Thymus (tissue), 14 donors: ENCODE measurements at places on chromosomes 16 and 17.

DNA sequence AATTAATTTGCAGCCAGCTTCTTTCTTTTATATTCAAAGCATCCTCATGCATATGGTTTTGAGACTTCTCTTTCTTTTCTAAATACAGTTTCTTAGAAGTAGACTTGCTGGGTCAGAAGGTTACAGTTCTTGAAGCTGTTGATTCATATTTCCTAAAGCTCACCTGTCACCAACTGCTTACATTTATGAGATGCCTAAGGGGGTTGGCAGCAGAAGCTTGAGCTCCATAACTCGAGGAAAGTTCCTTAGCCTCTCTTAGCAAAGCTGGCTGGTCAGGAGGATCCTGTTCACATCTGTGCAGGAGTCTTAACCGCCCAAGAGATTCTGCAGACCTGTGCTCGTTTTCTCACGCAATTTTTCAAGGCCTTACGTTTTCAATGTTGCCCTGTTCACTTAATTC lies 218.8 kb downstream of the SNX29 start:
- no peaks in the 10 kb centered on the region for H3K36me3 ChIP-seq
- no peak overlapping the region for H3K4me3 ChIP-seq
- H3K4me1 ChIP-seq: peaks cover 2% of the 10 kb centered on the region
- H3K27ac ChIP-seq: no peak overlapping the region

DNA sequence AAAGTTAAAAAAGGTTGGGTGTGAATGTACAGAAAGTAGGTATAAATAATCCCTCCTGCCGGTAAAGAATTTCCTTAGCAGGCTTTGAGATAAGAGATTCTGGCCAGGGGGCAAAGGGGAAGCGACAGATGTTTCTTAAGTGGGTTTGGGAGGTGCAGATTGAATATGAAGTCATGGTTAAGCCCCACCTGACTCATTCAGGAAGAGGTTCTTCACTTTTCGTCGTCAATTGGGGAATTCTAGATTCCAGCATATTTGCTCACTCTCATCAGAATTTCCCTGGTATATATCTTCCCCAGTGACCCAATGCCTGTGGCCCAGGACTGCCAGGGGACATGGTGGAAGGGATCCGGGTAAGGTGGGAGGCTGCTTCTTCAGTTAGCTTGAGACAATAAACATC lies 127.8 kb downstream of the CPPED1 start:
- no peak for DNase-seq
- H3K4me1 ChIP-seq: peaks cover 5% of the 10 kb centered on the region
- no peaks in the 10 kb centered on the region for H3K27me3 ChIP-seq
- no peak overlapping the region for H3K4me3 ChIP-seq

GRCh38 chr17:80101946-80102663 lies 724 bp downstream of the GAA start:
- peak overlapping the region; percentile 78 for H3K4me3 ChIP-seq
- peaks cover 6% of the 10 kb centered on the region for H3K27me3 ChIP-seq
- DNase-seq: no peak
- H3K27ac ChIP-seq: no peak overlapping the region

DNA sequence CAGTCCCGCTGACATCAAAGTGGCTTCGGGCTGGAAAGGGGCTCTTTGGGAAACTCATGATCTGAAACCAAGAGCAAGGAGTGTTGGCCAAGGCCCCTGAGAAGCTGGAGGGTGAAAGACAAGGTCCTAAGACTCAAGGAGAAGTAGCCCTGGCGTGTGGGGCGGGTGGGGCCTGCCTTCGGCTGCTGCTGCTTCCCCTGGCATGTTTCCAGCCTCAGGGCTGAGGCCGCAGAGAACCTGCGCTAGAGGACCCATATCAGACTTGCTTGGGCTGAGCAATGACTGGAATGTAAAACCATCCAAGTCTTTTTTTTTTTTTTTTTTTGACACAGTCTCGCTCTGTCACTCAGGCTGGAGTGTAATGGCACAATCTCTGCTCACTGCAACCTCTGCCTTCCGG lies 67.5 kb upstream of the GCSH start:
- no peaks in the 10 kb centered on the region for H3K36me3 ChIP-seq
- H3K27me3 ChIP-seq: no peaks in the 10 kb centered on the region
- H3K4me3 ChIP-seq: no peak overlapping the region
- no peak for DNase-seq

DNA sequence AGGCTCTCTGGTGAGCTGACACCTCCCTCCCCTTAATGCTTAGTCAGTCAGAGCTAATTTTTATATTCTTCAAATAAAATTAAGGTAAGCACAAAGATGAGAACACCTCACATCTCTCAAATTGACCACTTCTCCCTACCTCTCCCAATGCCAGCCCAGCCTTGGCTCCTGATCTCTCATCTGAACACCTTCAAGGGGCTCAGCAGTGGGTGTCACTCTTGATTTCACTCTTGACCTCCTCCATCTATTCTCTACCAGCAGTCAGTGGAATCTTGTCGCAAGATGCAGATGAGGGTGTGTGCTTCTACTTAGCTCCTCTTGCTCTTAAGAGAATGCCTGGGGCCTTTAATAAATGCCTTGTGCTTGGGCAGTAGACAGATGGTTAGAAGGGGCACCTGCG lies 309.0 kb upstream of the IRX3 start:
- H3K4me3 ChIP-seq: no peak overlapping the region
- H3K27me3 ChIP-seq: peaks cover 39% of the 10 kb centered on the region
- no peak for DNase-seq
- no peak overlapping the region for H3K27ac ChIP-seq
